ENCODE measurements at places on chromosomes 2 and 18.

- DNase-seq: no peak
Observed at GRCh38 chr2:13652531-13653313, 936.0 kb downstream of the TRIB2 start.

- DNase-seq: no peak
Observed at GRCh38 chr2:137952586-137953129, 11.6 kb upstream of the HNMT start.

- no peak for DNase-seq
Observed at GRCh38 chr2:68994864-68995263, 18.1 kb upstream of the ANTXR1 start.

GRCh38 chr2:11017921-11018320 is 106.2 kb downstream of the KCNF1 start:
- no peak for DNase-seq

- no peak for DNase-seq
Observed at GRCh38 chr18:8721716-8722115, 16.4 kb downstream of the MTCL1 start.

- no peak for DNase-seq
Observed at GRCh38 chr2:28664120-28664842, 87.3 kb upstream of the PPP1CB start.

DNA sequence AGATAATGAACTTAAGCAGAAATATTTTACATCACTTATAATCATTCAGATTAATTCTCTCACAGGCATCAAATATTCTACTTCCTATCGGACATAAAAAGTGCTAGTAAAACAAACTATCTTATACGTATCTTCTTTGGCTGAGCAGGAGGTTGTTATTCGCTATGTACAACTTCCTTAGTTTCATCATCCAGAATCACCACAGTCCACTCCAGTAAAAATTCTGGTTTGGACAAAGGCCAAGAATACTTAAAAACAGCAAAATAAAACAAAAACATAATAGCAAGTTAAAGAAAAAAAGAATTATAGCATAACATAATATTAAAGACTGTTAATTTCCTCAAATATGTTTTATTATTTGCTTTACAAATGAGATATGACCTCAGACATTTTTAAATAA is 1077.1 kb upstream of the CELF4 start:
- DNase-seq: no peak

- DNase-seq: no peak
Observed at GRCh38 chr2:85096616-85097015, 36.6 kb upstream of the TCF7L1 start.

- DNase-seq: no peak
Observed at GRCh38 chr2:34291076-34291475, 692.0 kb upstream of the FAM98A start.

- DNase-seq: no peak
Observed at GRCh38 chr2:206296128-206296527, 21.7 kb downstream of the ZDBF2 start.

GRCh38 chr2:71695235-71696120 is 242.1 kb downstream of the DYSF start:
- DNase-seq: no peak

DNA sequence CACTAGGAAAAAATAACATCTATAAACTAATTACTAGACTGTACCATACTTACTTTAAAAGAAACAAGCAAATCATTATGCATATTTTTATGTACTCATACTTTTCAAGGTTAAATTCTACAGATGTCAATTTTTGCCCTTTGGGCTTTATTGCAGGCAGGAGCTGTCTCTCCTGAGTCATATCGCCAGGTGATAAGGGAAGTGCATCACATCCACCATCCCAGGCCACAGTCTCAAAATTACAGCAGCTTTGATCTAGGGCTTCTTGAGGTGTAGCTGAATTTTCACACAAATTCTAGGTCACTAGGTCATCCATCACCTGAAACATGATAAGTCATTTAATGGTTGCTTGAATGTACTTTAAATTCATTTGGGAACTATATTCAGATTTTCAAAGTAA is 38.4 kb upstream of the FRZB start:
- no peak for DNase-seq

DNA sequence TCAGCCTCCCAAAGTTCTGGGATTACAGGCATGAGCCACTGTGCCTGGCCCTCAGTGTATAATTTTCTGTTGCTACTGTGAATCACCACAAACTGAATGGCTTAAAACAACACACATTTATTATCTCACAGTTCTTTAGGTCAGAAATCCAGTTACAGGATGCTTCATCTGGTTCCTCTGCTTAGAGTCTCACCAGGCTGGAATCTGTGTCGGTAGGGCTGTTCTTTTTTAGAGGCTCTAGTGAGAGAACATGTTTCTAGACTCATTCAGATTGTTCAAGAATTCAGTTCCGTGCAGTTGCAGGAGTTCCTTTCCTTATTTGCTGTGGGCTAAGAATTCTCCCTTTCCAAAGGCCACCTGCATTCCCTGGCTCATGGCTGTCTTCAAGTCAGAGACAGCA is 22.2 kb downstream of the CCDC121 start:
- DNase-seq: no peak

DNA sequence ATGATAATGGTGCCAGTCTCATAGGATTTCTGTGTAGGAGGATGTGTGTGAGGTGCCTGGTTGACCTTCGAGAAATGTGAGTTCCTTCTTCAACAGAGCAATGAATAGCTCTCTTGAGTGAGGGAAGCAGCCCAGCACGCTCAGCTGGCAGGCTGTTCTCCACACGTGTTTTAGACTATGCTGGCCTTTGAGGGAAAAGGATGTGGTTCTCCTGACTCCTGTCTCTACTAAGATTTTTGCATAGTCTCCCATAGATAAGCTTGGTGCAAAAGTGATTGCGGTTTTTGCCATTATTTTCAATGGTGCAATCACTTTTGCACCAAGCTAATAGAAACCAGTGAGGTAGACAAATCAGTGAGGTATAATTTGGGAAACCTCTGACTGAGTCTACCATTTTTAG is 284.1 kb downstream of the SLC4A3 start:
- no peak for DNase-seq

- DNase-seq: no peak
Observed at GRCh38 chr18:59929621-59930295, 30.0 kb downstream of the PMAIP1 start.

DNA sequence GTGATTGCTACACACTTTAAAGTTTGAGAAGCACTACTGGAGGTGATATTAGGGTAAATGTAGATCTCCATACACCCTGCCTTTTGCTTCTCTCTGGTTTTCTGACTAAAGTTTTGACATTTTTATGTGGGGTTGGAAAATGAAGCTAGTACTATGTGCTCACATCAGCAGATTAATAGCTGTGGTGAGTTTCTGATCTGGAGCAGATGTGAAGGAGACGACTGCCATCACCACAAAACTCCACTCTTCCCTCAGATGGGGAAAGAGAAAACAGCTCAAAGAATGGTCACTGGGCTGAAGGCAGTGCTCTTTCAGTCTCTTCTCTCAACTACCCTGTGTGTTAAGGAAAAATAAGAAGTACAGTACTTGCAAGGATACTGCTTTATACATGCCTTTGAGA is 37.2 kb downstream of the PLEKHA3 start:
- DNase-seq: no peak

DNA sequence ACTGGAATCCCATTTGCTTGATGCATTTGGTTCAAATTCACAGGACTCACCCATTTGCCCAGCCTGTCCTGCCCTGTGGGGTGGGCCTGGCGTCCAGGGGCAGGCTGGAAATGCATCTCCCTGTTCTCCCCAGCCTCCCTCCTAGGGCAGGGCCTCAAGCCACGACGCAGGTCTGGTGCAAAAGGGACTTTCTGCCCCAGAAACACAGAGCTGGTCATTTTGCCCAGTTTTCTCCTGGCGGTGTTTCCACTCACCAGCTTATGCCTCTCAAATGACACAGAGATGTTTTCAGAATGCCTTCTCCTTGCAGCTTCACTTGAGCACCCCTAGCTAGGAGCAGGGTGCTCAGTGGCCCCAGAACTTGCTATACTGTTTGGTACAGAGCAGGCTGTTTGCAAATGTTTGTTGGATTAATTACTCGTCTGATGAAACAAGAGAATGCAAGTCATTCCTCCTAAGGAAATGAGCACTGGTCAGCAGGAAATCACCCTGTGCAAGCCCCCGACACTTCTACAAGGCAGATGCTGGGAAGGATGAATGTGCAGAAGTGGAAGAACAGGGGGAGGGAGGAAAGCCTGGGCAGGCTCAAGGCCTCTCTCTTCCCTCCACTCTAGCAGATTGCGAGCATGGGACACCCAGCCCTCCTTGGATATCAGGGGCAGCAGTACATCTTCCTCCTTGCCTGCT is 164.3 kb upstream of the APCDD1 start:
- no peak for DNase-seq

DNA sequence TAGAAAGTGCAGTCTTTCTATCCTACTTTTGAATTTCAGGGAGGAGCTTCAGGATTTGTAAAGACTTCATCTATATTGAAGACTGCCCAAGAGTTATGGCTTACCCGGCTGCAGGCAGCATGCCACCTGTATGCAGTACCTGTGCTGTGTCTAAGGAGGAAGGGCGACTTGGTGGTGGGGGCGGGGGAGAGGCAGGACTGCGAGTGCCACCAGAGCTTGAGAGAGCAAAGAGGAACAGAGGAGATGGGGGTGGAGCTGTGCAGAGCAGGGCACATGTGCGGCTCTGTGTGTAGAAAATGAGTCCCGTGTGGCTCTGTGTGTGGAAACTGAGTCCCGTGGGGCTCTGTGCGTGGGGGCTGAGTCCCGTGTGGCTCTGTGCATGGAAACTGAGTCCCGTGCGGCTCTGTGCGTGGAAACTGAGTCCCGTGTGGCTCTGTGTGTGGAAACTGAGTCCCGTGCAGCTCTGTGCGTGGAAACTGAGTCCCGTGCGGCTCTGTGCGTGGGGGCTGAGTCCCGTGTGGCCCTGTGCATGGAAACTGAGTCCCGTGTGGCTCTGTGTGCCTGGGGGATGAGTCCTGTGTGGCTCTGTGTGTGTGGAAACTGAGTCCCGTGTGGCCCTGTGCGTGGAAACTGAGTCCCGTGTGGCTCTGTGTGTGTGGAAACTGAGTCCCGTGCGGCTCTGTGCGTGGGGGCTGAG is 43.2 kb downstream of the LDLRAD4 start:
- DNase-seq: peak; percentile 73

GRCh38 chr18:3603421-3604234 is 153.7 kb downstream of the TGIF1 start:
- DNase-seq: peak; percentile 25

DNA sequence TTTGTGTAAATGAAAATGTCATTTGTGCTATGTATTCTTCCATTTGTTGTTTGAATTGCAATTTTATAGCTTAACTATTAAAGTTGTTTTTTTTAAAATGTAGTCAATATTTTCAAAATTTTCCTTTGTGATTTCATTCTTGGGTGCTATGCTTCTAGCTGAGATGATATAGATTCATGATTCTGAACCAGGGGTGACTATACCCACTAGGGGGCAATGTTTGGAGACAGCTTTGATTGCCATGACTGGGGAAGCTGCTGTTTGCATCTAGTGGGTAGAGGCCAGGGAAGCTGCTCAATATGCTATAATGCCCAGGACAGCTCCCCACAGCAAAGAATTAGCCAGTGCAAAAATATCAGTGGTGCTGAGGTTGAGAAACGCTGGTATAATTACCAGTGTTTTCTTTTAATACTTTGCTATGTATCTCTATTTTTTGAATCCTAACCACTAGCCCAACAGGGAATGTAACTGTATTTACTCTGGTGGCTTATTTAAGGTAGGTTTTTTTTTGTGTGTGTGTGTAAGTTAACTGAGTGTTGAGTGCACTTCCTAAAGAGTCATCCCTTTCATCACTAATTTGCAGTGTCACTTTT is 99.7 kb downstream of the MEP1B start:
- no peak for DNase-seq

DNA sequence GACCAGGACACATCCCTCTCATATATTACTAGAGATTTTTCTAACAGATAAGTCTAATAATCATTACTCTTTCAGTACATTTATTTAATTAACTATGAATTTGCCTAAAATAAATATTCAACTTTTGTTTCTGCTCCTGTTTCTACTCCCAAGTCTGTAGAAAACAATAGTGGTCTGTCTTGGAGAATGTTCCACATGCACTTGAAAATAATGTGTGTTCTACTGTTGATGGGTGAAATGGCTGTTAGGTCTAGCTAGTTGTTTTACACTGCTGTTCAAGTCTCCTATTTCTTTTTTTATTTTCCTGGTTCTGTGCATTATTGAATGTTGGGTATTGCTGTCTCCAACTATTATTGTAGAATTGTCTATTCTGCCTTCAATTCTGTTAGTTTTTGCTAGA is 47.2 kb downstream of the SPOPL start:
- no peak for DNase-seq

DNA sequence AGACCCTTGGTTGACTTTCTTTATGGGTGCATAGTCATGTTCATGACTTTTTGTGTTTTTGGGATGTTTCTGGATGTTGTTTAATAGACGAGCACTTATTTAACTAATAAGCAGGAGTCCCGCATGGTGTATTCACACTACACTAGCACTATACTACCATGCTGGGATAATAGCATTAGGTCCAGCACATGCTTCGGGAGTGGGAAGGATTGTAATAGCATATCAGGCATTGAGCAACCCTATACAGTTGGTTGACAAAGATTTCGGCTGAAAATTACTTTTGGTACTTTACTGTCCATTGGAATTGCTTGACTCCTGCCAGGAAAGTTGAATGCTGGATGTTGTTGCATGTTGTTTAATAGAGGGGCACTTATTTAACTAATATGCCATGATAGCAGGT is 2.8 kb downstream of the SH3RF3 start:
- no peak for DNase-seq

DNA sequence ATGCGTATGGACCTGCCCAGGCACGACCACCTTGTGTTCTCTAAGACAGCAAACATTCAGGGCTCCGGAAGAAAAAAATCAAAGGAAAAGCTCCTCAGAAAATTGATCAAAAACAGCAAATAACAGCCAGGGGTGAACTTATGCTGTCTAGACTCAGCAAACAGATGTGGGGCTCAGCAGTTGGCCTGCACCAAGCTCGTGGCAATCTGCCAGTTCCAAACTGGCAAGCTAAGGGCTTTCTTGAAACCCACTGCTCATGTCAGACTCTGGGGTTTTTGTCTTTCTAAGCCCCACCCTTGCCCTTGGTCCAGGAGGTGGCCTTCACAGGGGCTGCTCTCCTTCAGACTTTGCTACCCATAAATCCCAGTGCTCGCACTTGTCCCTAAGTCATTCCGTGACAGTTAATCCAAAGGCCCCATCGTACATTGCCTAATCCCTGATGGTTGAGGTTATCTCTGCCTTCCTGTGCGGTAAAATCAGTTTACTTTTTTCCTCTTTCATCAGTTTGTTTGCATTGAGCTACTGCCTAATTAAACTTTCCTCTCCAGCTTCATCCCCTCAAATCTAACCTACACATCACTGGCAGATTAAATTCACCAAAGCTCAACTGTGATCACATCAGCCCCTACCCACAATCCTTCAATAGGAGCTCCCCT is 408.0 kb downstream of the LRATD1 start:
- DNase-seq: no peak

- no peak for DNase-seq
Observed at GRCh38 chr2:27174638-27175037, 25.8 kb downstream of the TCF23 start.

- DNase-seq: no peak
Observed at GRCh38 chr2:199309973-199310372, 147.8 kb downstream of the SATB2 start.

- no peak for DNase-seq
Observed at GRCh38 chr2:38829971-38830370, 45.8 kb downstream of the DHX57 start.

- DNase-seq: no peak
Observed at GRCh38 chr2:118372886-118373830, 284.9 kb downstream of the INSIG2 start.
